ENCODE measurements at places on chromosomes 3 and 15. TPM values are rescaled to one million over a fixed set of nuclear protein-coding genes. Genes with fewer than 3 reads are reported as not detected.

GRCh38 chr3:159249472-159250174, 447.8 kb downstream of the MFSD1 start:
- DNase-seq = no peak

- no peak for DNase-seq
Observed at GRCh38 chr3:113051787-113052186, 61.0 kb downstream of the GTPBP8 start.

DNA sequence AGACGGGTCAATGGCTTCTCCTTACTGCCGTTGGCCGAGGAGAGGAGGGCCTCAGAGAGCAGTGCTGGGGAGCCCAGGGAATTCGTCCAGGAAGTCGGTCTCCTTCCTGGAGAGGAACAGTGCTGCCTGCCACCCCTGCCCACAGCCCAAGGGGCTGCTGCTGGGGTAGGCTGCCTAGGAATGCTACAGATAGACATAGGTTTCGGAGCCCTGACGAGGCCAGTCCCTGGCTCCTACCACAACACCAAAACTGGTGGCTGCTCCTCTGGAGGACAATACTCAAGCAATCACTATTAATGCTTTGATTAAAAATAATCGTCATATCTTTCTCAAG, 30.5 kb downstream of the ANP32A start:
- DNase-seq = no peak

DNA sequence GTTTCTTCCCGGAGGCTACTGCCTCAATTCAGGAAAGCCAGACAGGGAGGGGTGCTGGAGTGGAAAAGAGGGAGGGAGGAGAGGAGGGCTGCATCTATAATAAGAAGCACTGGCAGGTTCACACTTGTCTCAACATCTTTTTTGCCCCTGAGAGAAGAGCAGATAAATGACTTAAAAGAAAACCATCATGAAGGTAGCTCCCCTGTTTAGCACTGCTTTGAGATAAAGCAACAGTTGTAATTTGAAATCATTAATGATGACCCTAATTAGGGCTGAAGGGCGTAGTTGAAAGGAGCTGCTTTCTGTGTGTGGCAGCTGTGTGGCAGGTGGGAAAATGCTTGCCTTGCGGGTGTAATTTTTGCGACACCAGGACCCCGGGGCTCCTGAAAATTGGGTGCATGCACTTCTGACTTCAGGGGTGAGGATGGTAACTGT, 222.8 kb upstream of the IL12A start:
- DNase-seq = no peak

- no peak for DNase-seq
Observed at GRCh38 chr3:58540176-58540858, 3.3 kb upstream of the ACOX2 start.

GRCh38 chr15:89526601-89527441, 30.4 kb upstream of the RHCG start:
- DNase-seq = no peak

GRCh38 chr3:127289706-127290575, 2.1 kb upstream of the PRR20G start:
- DNase-seq = no peak

DNA sequence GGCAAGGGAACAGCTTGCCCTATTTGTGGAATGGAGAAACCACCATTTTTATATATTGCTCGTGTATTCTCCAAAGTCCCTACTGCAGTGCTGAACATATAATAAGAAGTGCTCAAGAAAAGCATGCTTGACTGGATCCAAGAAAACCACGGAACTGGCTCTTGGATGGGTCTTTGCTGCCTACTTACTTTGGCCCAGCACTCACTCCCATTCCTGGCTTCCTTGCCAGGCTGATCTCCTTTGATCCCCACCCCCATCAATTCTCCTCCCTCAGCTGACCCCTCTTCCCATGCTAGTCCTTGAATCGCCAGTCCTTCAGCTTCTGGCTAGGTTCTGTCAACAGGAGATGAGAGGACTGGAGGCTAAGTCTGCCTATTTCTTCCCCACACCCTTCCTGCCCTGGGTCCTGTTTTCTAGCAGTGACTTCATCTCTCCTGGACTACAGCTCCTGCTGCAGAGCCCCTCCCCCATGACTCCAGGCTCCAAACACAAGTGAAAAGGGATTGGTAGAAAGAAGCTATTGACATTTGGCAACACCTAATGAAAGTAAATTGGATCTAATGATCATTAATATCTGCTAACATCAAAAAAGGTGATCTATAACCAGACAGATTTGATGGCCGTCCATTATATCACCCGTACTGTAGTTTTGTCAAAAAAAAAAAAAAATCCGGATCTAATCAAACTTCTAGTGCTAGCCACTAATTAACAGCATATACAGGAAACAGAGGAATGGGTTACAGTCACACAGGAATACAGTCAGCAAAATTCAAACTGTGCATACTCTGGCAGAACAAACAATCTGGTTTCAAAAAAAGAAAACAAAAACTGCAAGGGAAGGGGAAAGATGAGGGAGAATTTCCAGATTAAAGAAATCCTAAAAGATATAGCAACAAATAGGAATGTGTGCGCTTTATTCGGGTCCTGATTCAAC, 7.8 kb downstream of the FAM240A start:
- no peak for DNase-seq

DNA sequence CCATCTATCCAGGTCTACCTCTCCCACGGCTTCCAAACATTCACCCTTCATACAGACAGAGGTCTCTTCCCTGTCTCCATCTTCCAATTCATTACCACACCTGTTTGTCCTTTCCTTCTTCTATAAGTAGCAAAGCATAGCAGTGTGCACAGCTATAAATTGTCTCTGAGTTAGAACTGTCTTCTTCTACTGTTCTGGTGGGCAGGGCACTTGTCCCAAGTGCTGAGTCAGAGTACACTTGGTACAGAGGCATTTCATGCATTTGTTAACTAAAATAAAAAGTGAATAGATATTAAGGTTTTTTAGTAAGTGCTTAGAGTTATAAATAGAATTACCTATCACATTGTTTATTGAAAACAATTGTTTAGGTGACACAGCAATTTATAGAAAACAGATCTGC, 150.1 kb upstream of the CCDC54 start:
- no peak for DNase-seq

- no peak for DNase-seq
Observed at GRCh38 chr3:126261037-126261436, 80.7 kb upstream of the ALDH1L1 start.

DNA sequence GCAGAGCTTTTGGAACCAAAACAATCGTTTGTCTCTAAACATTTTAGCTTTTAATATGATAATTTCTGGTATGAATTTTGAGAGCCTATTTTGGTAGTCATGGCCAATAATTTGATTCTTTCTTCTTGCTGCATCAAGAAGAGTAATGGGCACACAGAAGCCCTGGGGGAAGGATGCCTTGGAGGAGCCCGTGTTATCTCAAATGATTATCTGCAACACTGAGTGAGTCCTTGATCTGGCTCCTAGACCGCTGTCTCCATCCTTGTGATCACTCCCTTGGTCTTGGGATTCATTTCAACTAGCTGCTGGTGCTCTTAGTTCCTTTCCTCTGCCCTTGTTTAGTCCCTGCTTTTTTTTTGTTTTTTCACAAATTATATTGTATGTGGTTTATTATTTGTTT, 77.9 kb upstream of the CCNL1 start:
- no peak for DNase-seq

TAMM41 gene
- 10.8 TPM for total RNA-seq

CPEB1 gene
- total RNA-seq = 19.5 TPM

ESYT3 gene
- total RNA-seq = 2.6 TPM

ATP13A3 gene
- total RNA-seq = 169 TPM

NCEH1 gene
- total RNA-seq = 73.0 TPM

STRC gene
- total RNA-seq = not detected

FANCD2OS gene
- total RNA-seq = not detected
